ENCODE measurements at places on chromosomes 3 and 15. TPM values are rescaled to one million over a fixed set of nuclear protein-coding genes. Genes with fewer than 3 reads are reported as not detected.

LDHAL6B gene
- total RNA-seq = not detected

MOBP gene
- 433 TPM for total RNA-seq

FSTL1 gene
- 446 TPM for total RNA-seq

HIGD2B gene
- total RNA-seq = not detected

GOLGA8T gene
- 0.83 TPM for total RNA-seq

ESYT3 gene
- total RNA-seq = 4.9 TPM

GATA2 gene
- total RNA-seq = 4.6 TPM

DUOXA2 gene
- total RNA-seq = not detected

PRSS50 gene
- 0.50 TPM for total RNA-seq

OSBPL10 gene
- total RNA-seq = 6.2 TPM

TM4SF18 gene
- 17.1 TPM for total RNA-seq

TMF1 gene
- 46.5 TPM for total RNA-seq

WNT7A gene
- total RNA-seq = 5.0 TPM

GRAMD2A gene
- total RNA-seq = 1.8 TPM

EIF4A2 gene
- 784 TPM for total RNA-seq

SCN11A gene
- total RNA-seq = 1.0 TPM

C3orf22 gene
- not detected for total RNA-seq

ZNF385D gene
- 32.1 TPM for total RNA-seq

PLOD2 gene
- 71.7 TPM for total RNA-seq

HIGD1A gene
- total RNA-seq = 200 TPM

ATP2B2 gene
- 94.5 TPM for total RNA-seq

CCNDBP1 gene
- total RNA-seq = 52.0 TPM

ANKRD63 gene
- not detected for total RNA-seq

SMAD6 gene
- total RNA-seq = 8.6 TPM
